ACHN (cell line): ENCODE measurements at places on chromosomes 5 and 9.

DNA sequence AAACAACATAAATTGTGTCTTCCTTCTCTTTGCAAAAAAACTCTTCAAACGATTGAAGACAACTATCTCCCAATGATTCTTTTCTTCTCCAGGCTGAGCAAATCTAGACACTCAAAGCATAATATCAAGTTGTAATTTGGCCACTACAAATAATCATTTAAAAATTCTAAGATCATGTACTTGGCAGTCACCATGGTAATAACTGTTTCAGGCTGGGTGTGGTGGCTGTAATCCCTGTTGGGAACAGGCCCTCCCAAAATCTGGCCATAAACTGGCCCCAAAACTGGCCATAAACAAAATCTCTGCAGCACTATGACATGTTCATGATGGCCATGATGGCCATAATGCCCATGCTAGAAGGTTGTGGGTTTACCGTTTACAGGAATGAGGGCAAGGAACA is 52.0 kb downstream of the PJA2 start:
- no peak for DNase-seq

- no peak for DNase-seq
Measured at GRCh38 chr9:18910435-18910834, 122.6 kb downstream of the SAXO1 start.

GRCh38 chr9:89008055-89008743 is 16.9 kb downstream of the S1PR3 start:
- no peak for DNase-seq

- peak; percentile 86 for DNase-seq
Measured at GRCh38 chr5:138354926-138355378, 2.5 kb downstream of the KDM3B start.

DNA sequence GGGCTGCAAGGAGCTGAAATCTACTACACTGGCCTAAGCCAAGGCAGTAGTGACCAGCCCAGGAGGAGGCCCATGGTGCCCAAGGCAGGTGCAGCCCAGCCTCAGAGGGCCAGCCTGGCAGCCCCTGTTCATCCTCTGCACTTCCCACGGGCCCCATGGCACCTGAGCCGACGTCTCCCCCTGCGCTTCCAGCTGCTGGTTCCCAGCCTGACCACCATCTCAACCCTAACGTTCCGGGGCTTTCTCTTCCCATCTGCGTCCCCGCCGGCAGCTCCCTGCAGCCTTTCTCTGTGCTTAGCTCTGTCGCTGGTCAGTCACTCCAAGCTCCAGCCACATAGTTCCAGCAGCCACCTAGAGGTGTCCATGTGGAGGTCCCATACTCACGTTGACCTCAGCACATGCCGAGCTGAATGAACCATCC is 105.5 kb upstream of the LMX1B start:
- no peak for DNase-seq

DNA sequence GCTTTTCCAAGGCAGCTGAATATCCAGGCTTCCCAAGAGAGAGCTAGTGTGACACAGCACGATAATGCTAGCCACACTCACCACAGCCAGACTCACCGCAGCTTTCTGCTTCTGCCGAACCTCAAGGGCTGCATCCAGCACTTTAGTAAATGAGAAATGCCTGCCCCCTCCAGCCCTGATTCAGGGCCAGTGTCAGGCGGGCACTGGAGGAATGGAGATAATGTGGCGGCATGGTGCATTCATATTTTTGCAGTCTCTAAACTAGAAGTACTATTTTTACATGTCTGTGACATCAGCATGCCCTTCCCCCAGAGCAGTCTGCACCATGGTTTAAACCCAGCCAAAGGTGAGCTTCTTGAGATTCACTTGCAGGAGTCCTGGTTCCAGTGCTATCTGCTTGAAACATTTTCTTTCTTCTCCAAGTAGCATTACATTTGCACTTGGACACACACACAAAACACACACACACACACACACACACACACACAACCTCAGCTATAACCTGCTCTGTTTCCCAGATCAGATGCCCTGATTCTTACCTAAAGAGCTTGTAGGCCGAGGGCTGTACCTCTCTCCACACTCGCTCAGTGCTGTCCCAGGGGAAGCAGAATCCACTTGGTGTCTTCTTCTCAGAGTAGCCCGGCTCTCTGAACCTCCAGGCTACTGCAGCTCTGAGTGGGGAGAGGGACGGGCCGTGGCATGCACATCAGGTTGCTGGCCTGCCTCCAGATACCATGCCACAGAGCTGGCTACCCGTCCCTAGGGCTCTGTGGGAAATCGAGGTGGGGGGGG is at the start of gene FGF1:
FGF1 (minus strand) TSS at position 673 of the 792 bp plus-strand sequence. CDS start 71,963 bp downstream, outside the sequence.
- DNase-seq: no peak

GRCh38 chr9:90219548-90220118 is 423.0 kb downstream of the DIRAS2 start:
- no peak for DNase-seq

DNA sequence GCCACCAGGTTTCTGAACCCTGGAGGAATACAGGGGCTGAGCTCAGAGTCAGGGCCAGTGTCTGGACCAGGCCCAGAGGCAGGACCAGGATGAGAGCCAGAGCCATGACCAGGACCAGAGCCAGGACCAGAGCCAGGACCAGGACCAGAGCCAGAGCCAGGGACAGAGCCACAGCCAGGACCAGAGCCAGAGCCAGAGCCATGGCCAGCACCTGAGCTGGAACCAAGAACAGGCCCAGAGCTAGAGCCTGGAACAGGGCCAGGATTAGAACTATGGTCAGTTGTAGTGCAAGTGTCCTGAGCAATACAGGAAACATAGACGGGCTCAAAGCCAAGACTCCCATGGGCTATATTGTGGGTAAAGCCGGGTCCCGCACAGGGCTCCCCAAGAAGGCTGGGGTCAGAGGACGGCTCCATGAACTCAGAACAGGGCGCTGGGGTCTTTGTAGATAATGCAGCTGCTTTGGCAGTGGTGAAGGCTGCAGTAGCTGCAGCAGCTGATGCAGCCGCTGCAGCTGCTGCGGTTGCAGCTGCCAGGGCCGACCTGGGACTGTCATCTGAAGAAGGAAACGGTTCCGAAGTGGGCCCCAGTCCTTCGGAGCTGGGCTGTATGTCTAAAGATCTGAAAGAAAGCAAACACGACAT is 559 bp downstream of the SPAG8 start:
- DNase-seq: no peak

GRCh38 chr5:105952875-105953274 is 1717.9 kb downstream of the EFNA5 start:
- DNase-seq: no peak

DNA sequence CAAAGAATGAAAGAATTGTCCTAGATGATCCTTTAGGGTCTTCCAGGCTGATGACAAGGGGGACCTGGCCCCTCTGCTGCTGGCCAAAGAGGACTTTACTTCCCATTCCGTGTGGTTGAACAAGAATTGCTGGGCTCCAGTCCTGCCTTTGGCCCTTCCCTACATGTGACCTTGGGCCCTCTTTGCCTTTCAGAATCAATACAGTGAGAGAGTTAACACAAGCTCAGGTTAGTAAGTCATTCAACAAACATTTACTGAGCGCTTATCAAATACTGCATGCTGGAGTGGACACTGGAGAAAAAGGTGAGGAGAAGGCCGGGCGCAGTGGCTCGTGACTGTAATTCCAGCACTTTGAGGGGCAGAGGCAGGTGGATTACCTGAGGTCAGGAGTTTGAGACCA is 113.1 kb downstream of the C9orf50 start:
- no peak for DNase-seq

GRCh38 chr9:113313261-113313660 is 10.1 kb upstream of the RNF183 start:
- no peak for DNase-seq

DNA sequence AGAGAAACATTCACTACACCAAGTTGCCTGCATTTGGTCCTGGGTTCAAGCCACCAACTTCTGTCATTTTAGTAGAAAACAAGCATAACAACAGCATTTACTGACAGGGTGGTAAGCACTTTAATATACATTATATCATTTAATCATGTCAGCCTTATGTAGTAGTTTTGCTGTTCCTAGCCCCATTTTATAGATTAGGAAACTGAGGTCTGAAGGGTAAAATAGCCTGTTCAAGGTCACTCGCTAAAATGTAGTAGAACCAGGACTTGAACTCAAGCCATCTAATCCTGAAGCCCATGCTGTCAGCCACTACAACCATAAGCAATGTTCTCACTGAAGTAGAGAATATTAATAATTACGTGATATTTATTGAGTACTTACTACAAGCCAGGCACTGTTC is 59.7 kb upstream of the TRIM32 start:
- no peak for DNase-seq

DNA sequence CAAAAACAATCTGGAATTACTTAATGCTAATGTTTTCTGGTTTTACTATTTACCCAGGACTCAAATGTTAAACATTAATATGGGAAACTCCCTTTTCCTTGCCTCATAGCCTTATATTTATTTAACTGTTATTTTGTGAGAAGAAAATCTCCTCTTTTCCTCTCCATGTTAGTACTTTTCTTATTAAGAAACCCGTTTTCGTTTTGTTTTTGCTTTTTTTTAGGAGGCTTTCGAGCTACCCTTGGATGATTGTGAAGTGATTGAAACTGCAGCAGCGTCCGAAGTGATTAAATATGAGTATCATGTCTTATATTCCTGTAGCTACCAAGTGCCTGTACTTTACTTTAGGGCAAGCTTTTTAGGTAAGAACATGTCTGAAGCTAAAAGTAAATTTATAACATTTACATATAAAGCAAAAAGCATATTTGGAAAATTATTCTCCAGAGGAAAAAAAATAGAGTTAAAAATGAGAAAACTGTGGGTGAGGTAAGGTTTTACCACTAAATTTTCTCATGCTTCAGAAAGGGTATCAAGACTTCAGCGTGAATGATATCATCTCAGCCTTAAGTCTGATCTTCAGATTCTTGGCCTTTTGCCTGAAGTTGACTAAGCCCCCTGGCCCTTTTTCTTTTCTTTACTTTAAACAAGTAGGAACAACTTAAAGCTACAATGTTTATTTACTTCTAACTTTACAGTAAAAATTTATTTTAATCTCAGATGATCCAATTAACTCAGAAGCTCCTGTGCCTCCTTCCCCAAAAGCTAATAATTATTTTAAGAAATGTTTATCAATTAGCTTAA is 113.8 kb downstream of the RPS23 start:
- DNase-seq: peak; percentile 88

DNA sequence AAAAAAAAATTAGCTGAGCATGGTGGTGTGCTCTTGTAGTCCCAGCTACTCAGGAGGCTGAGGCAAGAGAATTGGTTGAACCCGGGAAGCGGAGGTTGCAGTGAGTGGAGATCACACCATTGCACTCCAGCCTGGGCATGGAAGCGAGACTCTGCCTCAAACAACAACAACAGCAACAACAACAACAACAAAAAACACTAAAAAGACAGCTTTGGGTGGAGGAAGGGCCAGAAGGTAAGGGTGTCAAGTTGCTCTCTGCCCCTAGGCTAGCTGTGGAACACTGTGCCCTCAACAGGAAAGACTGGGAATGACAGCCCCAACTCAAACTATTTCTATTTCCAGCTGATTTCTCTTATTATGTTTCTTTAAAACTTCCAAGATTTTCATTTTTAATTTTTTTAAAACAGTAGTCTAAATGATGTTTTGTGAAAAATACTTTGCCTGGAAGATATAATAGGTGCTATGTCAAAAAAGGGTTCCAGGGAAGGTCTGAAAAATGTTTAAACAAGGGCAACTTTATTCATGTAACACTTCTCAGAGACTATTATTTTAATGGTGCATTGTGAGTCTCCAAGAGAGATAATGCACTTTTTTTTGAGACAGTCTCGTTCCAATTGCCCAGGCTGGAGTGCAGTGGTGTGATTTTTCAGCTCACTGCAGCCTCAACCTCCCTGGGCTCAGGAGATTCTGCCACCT is 29.9 kb downstream of the CLINT1 start:
- peak; percentile 20 for DNase-seq

DNA sequence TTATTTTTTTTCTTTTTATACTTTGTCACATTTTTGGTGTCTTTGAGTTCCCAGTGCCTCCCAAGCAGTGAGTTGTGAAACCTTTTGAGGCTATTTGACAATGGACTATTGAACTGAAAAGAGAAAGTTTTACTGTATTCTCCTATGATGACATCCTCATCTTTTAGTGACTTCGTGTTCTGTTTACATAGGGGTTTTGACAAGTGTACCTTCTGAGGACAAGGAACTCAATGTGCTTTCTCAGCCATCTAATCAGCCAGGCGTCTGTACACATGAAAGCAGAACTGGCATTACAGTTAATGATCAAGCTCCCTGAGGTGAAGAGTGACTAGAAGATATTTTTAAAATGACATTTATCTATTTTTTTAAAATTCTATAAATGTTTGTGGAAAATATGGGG is 175.5 kb downstream of the ANXA1 start:
- DNase-seq: no peak

- DNase-seq: no peak
Measured at GRCh38 chr5:125401724-125402622, 655.5 kb upstream of the ZNF608 start.

GRCh38 chr5:175059687-175060211 is 335.4 kb downstream of the MSX2 start:
- no peak for DNase-seq

GRCh38 chr5:77431286-77431685 is 60.8 kb downstream of the WDR41 start:
- no peak for DNase-seq

DNA sequence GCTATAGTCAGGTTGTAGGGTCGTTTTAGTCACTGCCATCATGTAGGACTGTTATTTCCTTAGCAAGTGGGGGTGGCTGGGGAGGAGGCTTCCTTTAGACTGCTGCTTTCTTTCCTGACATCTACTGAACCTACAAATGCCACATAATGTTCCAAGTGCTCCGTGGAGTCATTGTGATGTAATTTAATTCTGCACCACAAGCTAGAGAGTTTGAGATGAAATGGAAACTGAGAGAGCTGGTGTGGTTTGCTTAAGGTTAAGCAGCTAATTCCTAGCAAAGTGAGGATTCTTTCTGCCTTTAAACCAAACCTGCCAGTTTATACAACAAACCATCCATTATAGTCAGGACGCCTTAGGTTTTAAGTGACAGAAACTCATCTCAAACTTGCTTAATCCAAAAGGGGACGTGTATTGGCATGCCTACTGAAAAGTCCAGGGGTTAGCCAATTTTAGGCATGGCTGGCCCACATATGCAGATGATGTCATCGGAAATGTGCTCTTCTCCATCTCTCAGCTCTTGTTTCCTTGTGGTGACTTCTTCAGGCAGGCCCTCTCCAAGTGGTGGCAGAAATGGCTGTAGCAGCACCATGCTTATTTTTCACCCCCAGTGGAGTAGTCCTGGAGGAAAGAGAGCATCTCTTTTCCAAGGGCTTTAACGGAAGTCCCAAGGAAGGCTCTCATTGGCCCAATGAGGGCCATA is 30.5 kb downstream of the ZNF618 start:
- DNase-seq: no peak

DNA sequence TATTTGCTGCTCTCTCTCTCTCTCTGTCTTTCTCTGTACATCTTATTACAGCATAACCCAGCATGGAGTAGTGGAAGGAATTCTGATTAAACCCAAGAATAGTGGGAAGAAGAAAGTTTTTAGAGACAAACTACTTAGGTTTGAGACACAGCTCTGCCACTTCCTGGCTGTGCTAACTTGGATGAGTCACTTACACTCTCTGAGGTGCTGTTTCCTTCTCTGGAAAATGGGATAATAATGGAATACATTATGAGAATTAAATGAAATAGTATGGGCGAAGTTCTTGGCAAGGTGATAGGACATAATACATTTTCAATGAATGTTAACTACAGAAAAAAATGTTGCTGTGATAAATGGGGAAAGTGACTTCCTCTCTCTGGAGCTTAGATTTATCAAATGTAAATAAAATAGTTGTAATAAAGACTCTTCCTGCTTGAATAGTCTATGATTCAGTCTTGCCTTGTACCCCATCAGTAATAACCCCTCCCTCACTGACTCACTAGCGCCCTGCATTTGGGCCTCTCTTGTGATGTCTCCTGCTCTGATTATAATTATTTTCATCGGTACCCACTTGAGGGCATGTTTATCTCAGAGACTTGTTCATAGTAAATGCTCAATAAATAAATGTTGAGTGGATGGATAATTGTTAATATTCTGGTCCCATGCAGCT is 27.6 kb downstream of the KIF4B start:
- DNase-seq: no peak
